ENCODE measurements at places on chromosomes 5 and 9. TPM values are rescaled to one million over a fixed set of nuclear protein-coding genes. Genes with fewer than 3 reads are reported as not detected.

TTC23L gene
- 0.30 TPM for total RNA-seq

GRCh38 chr9:121297389-121297788 lies 29.4 kb downstream of the GSN start:
- no peak for DNase-seq

- no peak for DNase-seq
Measured at GRCh38 chr5:139513852-139514485, 31.4 kb upstream of the STING1 start.

TMED9 gene
- 102 TPM for total RNA-seq

DNM1 gene
- 0.58 TPM for total RNA-seq

DNA sequence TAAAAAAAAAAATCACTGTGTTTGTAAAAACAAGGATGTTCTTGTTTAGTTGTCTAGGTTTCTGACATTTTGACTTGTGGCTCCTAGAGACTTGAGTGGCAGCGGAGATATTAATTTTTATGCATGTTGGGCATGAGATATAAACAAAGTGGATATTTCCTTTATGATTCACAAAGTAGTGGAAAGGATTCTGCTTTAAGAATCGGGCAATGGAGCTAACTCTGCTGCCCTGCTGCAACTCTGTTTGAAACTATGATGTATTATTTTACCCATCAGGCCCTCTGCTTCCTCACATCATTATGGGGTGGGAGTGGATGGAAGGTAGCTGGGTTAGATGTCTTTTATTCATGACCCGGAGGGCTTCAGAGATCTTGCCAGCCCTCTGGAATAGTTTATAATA lies 94.1 kb upstream of the CD180 start:
- DNase-seq: no peak
